ENCODE measurements at places on chromosomes 7 and 10. TPM values are rescaled to one million over a fixed set of nuclear protein-coding genes. Genes with fewer than 3 reads are reported as not detected.

HEPACAM2 gene
- total RNA-seq, result not detected

CALCR gene
- not detected for total RNA-seq

OR9A2 gene
- not detected for total RNA-seq

TSPAN13 gene
- total RNA-seq, result 44.4 TPM

SORCS3 gene
- total RNA-seq, result not detected

SPDYE11 gene
- total RNA-seq, result not detected

FHIP2A gene
- 16.8 TPM for total RNA-seq

CYP26C1 gene
- 2.1 TPM for total RNA-seq

SPDYE1 gene
- total RNA-seq, result not detected

OR6B1 gene
- not detected for total RNA-seq

MMD2 gene
- not detected for total RNA-seq

PIK3AP1 gene
- 0.13 TPM for total RNA-seq

TRIM50 gene
- total RNA-seq, result not detected

Data from bladder microvascular endothelial cell (primary cell).